ENCODE measurements at places on chromosomes 13 and 19.

GRCh38 chr19:12723381-12723640 is 421 bp downstream of the TNPO2 start:
- DNase-seq: no peak

DNA sequence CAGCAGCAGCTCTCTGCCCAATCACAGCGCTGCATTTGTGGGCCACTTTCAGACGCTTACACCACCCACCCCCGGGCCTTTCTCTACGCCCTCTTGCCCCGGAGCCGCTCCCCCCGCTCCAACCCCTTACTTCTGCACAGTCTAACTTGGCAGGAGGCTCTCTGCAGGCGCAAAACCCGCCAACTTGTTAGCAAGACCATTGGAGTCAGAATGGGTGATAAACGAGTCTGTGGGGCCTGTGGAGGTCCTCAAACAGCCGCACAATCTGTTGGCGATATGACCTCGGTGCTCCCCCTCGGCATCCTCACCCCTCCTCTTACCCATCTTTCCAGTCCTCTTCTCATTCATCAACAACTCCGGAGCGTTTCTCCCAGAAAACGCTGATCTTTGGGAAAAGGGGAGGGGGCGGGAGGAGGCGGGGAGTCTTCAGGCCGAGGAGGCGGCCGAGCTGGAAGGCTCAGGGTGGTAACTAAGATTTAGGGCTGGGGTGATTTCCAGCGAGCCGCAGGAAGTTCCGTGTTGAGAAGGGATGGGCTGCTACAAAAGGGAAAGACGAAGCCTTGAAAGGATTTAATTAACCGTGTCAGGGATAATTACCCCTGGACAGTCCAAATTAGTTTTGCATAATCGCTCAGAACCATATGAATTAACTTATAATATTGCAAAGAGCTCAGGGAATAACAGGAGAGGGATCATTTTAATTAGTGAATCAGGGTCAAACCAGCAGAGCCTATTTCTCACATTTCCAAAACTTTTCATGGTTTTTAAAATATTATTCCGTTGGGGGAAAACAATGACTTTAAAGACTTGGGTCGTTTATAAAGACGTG is 4.1 kb downstream of the SOX21 start:
- DNase-seq: no peak

- peak; percentile 24 for DNase-seq
Measured at GRCh38 chr19:478976-479375, 17.3 kb upstream of the MADCAM1 start.

DNA sequence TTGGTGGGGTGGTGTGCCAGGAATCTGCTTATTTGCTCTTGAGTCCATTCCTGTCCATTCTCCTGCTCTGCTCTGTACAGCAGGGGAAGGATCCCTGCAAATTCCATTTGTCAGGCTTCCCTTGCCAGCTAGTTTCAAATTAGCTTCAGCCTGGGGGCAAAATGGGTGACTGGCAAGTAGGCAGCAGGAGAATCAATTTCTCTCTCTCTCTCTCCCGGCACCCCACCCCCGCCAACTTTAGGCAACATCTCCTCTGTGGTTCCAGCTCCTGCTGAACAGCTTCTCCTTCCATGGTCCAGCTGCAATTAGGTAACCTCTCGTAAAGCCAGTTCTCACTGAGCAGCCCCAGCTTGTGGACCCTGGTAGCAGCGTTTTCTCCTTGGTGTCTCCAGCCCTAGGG is 6.7 kb upstream of the MYCBP2 start:
- DNase-seq: no peak

DNA sequence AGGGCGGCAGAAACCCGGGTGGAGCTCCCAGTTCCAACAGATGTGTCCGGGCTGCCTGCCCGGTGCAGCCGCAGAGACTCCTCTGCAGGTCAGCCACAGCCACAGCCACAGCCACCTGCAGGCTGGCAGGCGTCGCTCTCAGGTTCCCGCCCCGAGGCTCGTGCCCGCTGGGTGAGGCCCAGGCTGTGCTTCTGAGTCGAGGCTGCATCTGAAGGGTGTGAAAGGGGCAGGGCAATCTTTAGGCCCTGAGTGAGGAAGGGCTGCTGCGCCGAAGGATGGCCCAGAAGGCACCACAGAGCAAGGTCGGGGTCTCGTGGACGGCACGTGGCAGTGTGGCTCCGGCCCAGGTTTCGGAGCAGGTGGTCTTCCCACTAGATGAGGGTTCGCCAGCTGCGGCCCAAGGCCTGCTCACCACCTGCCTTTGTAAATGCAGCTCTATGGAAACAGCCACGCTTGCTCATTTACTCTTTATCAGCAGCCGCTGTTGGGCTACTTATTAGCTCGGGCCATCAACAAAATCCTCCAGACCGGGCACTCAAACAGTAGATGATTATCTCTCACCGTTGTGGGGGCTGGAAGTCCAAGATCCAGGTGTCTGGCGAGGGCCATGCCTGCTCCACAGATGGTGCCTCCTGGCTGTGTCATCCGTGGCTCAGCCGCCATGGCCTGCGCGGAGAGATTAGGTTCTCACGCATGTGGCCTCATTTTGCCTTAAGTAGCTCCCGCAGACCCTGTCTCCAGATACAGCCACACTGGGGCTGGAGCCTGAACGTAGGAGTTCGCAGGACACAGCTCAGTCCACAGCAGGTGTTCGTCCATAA is 40.3 kb upstream of the TFDP1 start:
- DNase-seq: no peak

GRCh38 chr13:83281654-83282053 is 600.6 kb downstream of the SLITRK1 start:
- no peak for DNase-seq

DNA sequence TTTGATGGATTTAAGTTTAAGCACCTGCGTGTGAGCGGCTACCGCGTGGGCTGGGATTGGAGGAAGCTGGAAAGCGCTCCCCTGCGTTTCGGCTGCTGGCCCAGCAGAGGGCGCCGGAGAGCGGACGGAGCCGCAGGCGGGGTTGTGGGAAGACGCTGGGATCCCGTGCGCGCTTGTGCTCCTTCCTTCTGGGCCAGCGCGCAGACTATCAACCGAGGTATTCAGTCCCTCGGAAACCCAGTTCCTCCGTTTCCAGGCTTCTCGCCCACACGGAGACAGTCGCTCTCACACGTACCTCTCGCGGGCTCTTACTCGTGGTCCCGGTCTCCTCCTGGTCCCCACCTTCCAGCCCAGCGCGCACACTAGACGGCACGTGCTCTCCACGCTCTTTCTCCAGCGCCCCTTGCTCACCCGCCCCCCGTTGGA is 28.8 kb downstream of the EPN1 start:
- no peak for DNase-seq

DNA sequence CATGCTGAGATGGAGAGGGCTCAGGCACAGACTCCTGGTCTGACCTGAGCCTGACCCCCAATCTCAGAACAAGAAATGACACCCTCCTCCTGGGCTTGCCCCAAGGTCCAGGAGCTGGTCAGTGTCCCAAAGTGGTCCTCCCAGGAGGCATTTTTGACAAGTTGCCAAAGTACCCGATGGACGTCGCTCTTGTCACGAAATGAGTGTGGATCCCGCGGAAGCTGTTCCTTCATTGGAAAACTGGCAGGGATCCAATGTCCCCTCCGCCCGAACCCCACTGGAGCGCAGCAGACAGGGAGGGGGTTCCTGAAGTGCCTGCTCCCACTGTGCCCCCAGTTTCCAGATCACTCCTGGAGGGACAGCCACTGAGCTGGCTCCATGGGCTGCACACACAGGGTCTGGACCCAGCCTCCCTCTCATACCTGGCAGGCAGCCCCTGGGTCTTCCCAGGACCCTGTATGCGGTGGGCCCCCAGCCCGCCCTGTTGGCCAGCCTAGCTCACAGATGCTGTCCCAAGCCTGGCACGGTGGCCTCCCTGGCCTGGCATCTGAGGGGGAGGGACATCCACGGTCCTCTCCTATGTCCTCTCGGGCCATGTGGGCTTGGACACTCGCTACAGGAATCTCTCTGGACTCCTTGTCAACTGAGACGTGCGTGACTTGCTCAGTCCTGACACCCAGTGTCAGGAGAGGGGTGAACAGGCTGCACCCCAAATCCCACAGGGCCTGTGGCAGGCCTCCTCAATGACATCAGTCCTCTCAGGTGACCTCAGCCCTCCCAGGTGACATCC is 12.8 kb upstream of the ZNF14 start:
- no peak for DNase-seq

GRCh38 chr19:48683349-48683748 is 10.5 kb upstream of the NTN5 start:
- peak; percentile 44 for DNase-seq

DNA sequence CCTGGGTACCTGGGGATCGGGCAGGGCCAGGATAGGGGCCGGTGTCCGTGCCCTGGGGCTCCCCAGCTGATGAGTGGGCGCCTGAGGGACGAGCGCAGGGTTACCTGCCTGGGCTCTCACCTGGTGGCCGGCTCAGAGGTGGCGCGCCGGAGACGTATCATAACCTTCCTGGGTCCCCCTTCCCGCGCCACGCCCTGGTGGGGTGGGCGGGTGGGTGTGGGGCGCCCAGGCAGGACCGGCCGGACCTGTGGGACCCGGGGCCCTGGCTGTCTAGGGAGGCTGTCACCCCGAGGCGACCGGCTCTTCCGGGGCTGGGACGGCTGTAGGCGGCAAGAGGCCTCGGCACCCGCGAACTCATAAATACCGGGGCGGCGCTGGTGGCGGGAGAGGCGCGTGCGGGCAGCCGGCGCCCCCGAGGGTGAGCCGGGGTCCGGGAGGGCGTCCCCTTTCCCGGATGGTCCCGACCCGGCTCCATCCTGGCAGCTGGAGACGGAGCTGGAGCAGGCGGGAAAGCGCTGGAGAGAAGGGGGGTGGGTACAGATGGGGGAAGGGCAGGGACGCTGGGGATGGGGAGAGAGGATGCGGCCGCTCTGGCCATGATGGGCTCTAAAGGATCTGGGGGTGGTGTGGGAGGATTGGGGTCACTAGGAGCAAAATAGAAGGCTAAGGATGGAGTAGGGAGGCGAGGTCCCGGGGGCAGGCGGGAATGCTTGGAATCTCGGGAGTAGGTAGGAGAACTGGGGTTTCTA is at the start of gene ACP7:
Gene ACP7 (plus strand): TSS at position 386 of the 749 bp plus-strand sequence. CDS start 902 bp downstream, outside the sequence.
- no peak for DNase-seq

- DNase-seq: no peak
Measured at GRCh38 chr13:83880275-83881139, 1.8 kb downstream of the SLITRK1 start.

DNA sequence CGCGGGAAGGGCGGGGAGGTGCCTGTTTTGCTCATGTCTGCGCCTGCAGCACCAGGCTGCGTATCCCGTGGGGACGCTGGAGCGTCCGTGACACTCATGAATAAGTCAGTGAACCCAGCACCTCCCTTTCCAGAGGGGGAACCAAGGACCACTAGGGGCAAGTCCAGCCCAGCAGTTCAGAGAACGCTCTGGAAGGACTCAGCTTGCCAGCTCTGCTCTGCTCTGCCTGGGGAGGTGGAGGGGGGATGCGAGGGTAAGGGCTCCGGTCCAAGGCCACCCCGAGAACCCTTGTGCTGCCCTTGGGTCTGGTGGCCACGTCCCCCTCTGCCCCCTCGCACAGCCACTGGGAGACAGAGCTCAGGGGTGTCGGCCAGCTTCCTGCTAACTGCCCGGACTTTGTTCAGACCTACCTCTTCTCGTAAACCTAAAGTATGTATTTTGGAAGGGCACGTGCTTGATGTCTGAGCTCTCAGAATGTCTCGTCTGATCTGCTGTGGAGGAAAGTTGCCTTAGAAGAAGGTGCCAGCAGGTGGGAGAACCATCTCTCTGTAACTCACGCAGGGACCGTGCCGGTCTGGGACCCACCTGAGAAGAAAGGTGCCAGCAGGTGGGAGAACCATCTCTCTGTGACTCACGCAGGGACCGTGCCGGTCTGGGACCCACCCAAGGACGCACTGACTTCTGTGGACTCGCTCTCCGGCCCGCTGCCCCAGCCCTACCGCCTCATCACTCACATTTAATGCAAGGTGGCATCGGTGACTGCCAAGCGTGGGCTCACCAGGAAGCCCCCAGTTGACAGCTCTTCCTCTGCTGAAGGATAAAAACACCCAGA is 34.1 kb downstream of the TMEM255B start:
- DNase-seq: no peak

Measured in psoas muscle (tissue), 8 donors.